SK-N-DZ (cell line): ENCODE measurements at places on chromosomes 3 and 15.

DNA sequence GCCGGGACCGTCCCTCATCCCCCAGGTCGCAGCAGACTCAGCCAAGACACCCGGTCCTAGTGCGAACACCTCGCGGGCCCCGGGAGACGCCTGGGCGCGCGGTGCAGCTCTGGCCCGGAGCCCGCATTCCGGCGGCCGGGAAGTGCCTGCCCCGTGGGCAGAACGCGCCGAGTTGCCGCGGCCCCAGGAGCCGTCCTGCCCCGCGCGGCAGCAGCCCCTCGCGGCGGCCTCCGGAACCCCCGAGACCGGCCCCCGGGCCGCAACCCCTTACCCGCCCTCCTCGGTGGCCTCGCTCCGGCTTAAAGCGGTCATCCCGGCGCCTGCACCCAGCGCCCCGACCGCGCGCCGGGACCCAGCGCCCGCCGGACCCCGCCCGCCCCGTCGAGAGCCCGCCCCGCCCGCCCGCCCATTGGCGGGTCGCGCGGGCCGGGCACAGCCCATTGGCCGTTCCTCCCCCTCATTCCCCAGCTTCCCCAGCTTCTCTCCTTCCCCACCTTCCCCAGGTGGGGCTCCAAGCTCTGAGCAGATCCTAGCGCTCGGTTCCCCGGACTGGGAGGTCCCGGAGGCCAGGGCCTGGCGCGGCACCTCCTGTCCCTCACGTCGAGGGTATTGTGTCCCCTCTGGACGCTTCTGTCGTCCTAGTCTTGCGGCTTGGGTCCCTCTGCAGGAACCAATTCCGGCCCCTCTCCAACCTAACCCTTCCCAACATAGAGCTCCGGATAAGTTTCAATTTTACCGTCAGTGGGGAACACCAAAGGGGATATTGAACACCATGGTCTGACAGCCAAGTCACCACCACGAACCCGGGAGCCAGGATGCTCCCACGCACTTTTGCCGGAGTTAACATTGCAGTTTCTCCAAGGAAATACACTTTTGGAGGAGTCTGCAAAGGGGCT lies at the start of gene GRAMD2A:
Gene GRAMD2A (minus strand): TSS at position 328 of the 896 bp plus-strand sequence.
- DNase-seq: no peak

DNA sequence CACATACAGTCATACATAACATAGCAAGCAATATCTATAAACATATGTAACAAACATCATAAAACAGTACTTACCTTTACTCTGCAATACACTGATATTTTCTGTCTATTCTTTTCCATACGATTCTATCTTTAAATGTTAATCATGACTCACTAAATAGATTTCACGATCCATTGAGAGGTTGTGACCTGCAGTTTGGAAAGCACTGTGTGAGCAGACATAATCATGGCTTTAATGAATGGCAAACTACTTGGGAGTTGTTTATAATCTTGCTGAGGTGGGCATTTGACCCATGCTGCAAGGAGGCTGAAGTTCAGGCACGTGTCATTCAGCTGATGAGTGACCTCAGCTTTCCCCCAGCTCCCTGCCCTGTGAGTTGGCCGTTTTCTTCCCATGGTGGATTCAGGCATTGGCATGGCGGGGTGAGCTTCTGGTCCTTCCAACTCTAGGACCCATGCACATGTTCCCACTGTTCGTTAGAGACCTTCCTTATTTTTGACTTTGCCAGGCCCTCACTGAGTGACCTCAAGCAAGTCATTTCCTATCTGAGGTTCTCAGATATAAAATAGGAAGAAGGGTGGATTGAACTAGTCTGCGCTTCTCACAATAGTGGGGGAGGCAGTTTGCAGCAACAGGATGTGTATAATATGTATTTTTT lies 41.7 kb downstream of the PAQR5 start:
- DNase-seq: no peak

DNA sequence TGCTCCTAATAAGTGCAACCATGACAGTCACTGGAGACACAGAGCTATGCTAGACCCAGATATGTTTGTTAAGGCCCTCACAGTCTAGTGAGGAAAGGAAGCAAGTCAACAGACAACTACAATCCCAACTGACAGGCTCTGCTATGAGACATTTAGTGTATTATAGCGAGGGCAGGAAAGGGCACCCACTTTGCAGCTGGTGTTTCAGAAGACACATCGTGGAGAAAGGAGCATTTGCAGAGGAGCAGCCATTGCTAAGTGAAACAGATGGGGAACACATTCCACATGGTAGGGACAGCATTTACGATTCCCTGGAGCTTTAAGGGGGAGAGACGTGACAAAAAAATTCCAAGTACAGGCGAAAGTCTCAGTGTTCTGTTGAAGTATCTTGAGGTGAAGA lies 685.6 kb downstream of the AGBL1 start:
- DNase-seq: no peak

GRCh38 chr3:128545120-128545752 lies 52.2 kb upstream of the GATA2 start:
- DNase-seq: no peak

DNA sequence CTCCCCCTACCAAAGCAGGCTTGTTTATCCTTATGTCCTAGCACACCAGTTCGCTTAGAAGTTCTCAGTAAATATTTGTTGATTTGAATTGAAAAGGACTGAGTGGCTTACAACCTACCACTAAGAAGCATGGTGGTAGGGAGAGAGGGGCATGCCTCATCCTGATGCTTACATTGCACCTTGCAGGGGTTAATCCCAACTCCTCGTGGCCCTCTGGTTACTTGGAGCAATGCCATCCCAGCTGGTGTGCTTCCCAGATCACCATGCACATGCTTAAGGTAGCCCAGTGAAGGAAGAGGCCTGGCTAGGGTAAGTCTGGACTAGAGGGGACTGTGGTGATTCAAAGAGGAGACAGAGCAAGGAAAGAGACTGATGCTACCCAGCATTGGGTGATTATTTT lies 253.3 kb downstream of the CLSTN2 start:
- DNase-seq: no peak

DNA sequence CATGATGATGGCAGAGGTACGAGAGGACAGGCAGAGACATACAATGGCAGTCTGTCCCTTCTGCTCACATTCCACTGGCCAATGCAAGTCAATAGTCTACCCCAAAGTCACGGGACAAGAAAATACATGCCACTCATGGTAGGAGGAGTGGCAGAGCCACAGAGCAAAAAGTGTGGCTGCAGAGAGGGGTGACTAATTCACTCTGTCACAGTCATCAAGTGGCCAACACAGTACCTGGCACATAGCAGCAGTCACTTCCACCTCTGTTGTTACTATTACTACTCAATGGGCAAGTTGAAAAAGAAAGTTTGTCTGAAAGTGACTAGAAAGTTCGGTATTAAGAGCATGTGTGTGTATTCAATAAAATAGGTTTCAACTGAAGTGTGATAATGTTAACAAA lies 91.4 kb downstream of the SMAD3 start:
- DNase-seq: no peak

DNA sequence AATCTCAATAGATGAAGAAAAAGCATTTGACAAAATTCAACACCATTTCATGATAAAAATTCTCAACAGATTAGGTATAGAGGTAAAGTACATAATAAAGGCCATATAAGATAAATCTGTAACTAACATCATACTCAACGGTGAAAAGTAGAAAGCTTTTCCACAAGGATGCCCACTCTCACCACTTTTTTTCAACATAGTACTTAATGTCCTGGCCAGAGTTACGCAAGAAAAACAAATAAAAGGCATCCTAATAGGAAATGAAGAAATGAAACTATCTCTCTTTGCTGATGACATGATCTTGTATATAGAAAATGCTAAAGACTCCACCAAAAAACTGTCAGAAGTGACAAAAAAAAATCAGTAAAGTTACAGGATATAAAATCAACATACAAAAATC lies 33.0 kb downstream of the THBS1 start:
- no peak for DNase-seq

DNA sequence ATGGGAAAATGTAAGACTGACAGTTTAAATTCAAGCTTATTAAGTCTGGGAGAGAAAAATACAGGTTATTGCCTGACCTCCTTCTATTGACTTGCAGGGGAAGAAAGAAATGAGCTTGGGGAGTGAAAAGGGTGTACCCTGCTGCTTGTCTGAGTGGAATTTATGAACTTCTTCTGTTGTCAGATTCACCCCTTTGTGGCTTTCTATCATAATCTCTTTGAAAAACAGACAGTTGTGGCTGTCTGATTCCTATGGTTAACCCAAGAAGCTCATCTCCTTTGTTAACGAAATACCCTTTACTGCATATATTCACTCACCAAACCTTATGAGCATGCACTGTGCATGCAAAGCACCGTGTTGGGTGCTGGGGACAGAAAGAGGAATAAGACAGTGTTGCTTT lies 22.5 kb downstream of the GPD1L start:
- DNase-seq: no peak

DNA sequence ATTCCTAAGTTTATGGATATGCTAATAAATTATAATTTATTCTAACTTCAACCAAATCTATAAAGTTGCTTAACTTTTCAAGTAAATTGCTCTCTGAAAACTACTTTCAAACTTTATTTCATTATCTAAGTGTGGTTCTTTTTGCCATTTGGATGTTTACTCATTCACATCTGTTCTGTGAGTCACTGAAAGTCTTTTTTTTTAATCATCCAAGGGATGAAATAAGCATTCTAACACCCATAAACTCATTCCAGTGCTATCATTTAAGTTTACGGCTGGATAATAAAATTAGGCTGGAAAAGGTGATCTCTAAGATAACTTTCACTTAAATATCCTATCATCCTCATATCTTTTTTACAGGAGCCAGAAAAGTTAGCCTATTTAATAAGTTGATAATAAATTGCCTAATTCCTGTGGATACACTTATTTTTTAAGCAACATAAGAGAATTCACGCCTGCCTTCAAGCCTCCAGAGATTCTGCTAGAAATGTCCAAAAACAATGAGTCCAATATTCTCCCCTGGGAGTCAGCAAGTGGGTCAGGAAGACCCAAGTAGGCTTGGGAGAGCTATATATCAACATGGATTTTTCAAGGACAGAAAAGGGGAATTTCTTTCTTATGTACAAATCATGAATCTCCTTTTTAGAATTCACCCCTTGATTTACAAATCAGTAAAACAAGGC lies 25.8 kb downstream of the SCG3 start:
- DNase-seq: no peak

DNA sequence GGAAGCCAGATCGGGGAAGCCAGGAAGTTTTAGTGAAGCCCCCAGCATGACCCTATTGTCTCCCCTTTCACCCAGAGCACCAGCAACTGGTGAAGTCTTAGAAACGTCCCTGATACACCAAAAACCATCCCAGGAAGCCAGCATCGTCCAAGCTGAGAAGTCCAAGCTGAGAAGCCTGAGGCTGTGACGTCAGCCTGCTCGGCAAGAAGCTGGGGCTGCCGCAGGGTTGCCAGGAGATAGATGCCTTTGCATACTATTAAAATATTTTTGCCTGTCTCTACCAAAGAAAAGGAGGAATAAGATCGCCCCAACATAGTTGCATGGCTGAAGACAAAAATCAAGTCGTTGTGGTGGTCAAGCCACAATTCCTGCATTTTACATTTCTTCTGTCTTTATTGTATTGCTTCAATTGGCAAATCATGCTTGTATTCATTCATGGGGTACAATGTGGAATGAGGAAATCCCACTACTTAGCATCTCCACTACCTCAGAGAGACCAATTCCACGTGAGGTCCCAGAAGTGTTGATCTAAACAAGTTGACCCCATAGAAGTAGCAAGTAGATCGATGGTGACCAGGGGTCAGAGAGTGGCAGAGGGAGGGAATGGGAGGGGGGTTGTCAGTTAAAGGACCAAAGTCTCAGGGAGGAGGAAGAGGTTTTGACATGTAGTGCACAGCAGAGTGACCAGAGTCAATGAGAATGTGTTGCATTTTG lies 19.6 kb upstream of the EMC3 start:
- DNase-seq: no peak

DNA sequence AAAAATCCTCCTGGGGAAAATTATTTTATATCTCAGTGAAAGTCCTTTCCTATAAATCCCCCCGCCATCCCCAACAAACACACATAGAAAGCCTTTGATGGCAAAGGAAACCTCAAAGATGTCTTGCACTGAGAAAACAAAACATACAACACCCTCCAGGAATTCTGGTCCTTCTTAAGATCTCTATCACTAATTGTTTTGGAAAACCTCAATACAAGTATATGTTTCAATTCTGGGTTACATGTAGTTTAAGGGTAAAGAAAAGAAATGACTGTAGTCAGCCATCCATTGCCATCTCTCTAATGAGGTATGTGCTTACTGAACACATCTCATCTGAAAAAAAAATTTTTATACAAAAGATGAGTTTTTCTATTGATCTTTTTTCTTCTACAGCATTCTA lies 97.3 kb downstream of the FSIP1 start:
- no peak for DNase-seq

GRCh38 chr15:98648654-98649471 lies 524 bp downstream of the IGF1R start:
- peak; percentile 42 for DNase-seq

- peak; percentile 39 for DNase-seq
Observed at GRCh38 chr15:98421419-98422129, 226.8 kb upstream of the IGF1R start.

- no peak for DNase-seq
Observed at GRCh38 chr3:73214846-73215245, 153.4 kb downstream of the EBLN2 start.

- DNase-seq: no peak
Observed at GRCh38 chr3:189710620-189711402, 79.6 kb downstream of the TP63 start.

DNA sequence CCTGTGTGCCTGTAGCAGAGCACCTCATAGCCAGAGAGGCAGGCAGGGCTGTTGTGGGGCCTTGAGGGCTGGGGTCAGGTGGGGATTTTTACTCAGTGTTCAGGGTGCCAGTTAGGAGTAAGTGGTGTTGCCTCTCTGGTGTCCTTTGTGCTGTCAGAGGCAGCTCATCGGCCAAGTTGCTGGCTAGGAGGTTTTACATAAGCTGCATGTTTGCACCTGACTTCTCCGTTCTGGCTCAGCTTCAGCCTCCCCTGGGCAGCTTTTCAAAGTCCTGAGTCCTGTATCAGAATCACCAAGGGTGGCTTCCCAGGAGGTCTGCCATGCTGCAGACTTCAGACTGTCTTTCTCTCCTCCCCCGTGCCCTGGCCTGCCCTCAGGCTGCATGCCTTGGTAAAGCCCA lies 242.6 kb upstream of the TPM1 start:
- no peak for DNase-seq

- DNase-seq: no peak
Observed at GRCh38 chr3:88032245-88032644, 26.6 kb downstream of the CGGBP1 start.

DNA sequence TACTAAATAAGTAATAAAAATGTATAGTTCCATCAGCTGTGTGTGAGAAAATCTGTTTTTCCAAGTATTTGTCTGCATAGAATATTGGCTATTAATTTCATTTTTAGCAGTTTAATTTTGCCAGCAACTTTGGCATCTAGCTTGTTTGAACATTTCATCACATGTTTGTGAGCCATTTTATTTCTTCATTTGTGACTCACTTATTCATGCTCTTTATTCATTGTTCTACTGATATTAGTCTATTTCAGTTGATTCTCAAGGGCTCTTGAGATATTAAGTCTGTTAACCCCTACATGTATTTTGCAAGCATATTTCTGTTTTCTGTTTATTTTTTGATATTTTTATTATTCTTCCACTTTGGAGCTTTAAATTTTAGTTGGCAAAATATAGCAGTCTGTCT lies 74.0 kb upstream of the PHLDB2 start:
- DNase-seq: no peak

GRCh38 chr3:88061746-88062145 lies 2.7 kb downstream of the ZNF654 start:
- no peak for DNase-seq

- DNase-seq: no peak
Observed at GRCh38 chr15:67745073-67746006, 80.0 kb upstream of the SKOR1 start.
